Activated CD8-positive, alpha-beta T cell treated with anti-CD3 and anti-CD28 coated beads for 36 hours (primary cell): ENCODE measurements at places on chromosomes 13 and 19. TPM values are rescaled to one million over a fixed set of nuclear protein-coding genes. Genes with fewer than 3 reads are reported as not detected.

GRCh38 chr13:53782488-53782961 lies 753.9 kb downstream of the OLFM4 start:
- DNase-seq = peak; percentile 3

GRCh38 chr13:23547000-23547590 lies 23.1 kb upstream of the TNFRSF19 start:
- DNase-seq = no peak

ATP4A gene
- not detected for total RNA-seq

ITPKC gene
- 4.8 TPM for total RNA-seq

- no peak for DNase-seq
Observed at GRCh38 chr19:38287604-38288003, 16.4 kb upstream of the C19orf33 start.

DNA sequence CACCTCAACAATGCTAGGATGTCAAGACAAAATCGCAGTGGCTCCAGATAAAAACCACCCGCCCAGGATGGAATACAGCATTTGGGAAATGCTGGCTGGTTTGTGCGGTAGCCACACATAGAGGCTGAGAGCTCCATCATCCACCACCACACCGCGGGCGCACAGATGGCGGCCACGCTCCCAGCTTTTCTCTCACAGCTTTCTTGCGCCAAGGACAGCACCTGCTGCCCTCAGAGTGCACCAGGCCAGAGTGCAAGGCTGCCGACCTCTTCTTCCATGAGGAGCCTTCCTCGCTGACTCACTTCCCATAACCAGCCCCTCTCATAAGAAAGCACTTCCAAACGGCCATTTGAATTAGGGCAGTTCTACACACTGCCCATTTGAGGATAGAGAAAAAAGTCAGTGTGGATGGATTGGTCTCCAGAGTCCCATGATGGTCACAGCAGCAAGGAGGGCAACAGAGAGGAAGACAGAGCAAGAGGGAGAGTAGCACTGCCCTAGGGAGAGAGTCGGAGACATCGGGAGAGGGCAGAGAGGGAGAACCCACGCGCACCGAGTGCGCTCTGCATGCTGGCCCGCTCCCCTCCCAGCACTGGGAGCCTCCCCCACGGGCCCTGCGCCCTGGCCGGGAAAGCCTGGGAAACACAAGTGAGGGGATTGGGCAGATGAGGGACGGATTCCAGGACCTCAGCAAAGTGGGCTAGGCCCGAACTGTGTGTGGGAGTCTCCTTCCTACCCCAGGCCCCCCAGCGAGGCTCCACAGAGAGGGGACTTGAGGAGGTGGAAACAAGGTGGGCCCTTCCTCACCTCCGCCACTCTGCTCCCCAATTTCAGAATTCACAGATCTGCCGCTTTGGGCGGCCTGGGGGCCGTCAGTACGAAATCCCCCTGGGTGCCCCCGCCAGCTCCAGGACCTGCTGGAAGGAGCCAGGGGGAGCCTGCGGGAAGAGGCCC lies 156.9 kb downstream of the USP12 start:
- no peak for DNase-seq

GRCh38 chr13:21309542-21310172 lies 133.2 kb downstream of the MRPL57 start:
- DNase-seq = no peak

PEG3 gene
- 0.09 TPM for total RNA-seq

TUBA3C gene
- total RNA-seq = not detected

DNA sequence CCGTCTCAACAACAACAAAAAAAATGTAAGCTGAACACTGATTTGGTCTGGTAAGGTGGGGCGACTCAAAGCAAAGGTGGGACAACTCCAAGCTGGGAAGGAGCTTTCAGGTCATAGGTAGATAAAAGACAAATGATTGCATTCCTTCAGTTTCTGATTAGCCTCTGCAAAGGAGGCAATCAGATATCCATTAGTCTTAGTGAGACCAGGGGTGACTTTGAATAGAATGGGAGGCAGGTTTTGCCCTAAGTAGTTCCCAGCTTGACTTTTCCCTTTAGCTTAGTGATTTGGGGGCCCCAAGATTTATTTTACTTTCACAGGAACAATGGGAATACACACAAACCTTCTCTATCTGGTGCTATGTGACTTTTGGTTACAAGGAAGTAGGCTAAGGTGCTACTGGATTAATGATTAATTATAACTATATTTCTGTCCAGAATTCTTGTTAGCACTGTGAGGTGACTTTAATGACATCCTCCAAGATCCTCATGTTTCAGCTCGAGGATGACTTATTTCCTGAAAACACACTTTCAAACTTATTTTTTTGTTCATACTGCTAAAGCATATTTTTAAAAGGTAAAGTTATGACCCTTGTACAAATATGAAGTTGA lies 10.6 kb upstream of the MTRF1 start:
- DNase-seq = no peak

DNA sequence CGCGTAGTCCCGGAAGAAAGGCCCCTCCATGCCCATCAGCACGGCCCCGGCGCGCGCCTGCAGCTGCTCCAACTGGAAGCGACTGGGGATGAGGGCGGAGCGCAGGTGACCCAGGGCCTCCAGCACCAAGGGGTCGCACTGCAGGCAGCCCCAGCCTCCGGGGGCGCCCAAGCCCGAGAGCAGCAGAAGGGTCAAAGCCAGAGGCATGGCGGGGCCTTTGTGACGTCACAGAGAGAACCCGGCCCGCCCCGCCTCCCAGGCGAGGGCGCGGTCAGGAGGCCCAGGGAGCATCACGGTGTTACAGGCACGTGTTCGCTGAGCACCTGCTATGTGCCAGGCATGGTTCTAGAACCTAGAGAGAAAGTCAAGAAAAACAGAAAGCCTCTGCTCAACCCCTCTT lies at the start of gene IZUMO2:
TSS of gene IZUMO2 (minus strand) at position 294 of the 400 bp plus-strand sequence. CDS start at position 207, 87 bp downstream.
- DNase-seq = peak; percentile 15

GRCh38 chr19:54343868-54344267 lies 4.9 kb upstream of the LILRA4 start:
- no peak for DNase-seq

PROZ gene
- total RNA-seq = not detected

GRCh38 chr13:38850868-38851626 lies 139.6 kb downstream of the STOML3 start:
- DNase-seq = no peak

TUBB4A gene
- total RNA-seq = 10.6 TPM

- DNase-seq = no peak
Observed at GRCh38 chr19:21705393-21705792, 62.0 kb downstream of the ZNF100 start.

GRCh38 chr19:4962085-4962619 lies 6.8 kb upstream of the KDM4B start:
- DNase-seq = no peak

DNA sequence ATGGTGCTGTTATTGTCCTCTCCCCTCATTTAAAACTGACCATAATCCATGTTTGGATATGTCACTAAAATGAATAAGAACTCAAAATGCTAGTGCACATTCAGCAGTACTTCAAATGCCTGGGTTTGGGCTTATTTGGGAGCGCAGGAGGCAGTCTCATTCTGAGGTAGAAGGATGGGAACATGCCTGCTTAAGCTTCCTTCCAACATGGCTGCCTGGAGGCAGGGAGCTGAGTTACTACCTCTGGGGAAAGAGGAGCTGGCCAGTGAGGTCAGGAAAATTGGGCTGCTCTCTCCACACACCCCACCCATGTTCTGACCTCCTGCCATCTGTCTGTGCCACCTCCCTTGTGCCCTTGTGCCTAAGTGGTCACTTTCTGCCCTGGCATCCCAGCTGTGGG lies 85.7 kb downstream of the PTPRS start:
- DNase-seq = no peak

- DNase-seq = peak; percentile 40
Observed at GRCh38 chr13:49421391-49421790, 22.5 kb downstream of the CAB39L start.

- no peak for DNase-seq
Observed at GRCh38 chr13:98072476-98072875, 70.4 kb upstream of the FARP1 start.

- DNase-seq = no peak
Observed at GRCh38 chr19:49119411-49120324, at the start of gene PPFIA3. Gene PPFIA3, plus strand, starts transcription at chr19:49119544. Its CDS starts 8,330 bp downstream, at chr19:49127874.

DNA sequence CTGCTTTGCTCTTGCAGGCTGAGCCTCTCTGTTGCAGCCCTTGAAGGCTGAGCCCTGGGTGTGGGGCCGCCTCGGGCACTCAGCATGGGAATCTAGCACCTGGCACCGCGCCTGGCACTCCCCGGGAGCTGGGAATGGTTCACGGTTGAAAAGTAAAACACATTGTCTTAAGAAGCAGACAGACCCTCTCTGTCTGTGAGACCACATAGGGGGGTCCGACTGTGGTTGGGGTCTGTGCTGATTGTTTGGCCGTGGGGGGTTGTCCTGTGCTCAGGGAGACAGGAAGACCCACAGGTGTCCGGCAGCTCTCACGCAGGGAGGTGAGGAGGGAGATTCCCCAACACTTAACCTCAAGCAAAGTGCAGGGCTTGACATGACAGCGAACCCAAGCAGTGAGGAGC lies 64.8 kb downstream of the SOX1 start:
- no peak for DNase-seq

DNA sequence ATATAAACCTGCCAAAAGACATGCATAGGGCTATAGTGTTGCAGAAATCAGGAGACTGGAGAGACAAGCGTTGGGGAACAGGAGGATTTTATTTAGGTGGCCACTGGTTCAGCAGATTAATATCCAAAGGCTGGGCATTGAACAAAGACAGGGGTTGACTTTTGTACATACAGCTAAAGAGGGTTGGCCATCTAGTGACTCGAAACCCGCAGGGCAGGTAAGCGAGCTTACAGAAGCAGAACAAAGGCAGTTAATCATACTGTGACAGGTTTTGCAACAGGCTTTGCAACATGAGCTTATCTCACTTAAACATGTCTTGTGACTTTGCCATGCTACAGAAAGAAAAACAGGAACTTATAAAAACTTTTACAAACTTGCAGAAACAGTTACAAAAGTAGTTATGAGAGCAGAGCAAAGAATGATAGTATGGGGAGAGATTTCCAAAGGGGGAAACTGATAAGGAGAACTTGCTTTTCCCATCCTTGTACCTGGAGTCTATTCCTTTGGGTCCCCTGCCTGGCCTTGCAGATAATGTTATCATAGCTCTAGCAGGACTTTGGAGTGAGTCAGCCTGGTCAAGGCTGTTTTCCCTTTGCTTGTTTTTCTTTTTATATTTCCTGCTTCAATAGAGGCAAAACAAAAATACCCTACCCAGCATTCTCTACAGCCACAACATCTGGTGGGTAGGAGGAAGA lies 234.2 kb downstream of the PCDH17 start:
- no peak for DNase-seq

DNA sequence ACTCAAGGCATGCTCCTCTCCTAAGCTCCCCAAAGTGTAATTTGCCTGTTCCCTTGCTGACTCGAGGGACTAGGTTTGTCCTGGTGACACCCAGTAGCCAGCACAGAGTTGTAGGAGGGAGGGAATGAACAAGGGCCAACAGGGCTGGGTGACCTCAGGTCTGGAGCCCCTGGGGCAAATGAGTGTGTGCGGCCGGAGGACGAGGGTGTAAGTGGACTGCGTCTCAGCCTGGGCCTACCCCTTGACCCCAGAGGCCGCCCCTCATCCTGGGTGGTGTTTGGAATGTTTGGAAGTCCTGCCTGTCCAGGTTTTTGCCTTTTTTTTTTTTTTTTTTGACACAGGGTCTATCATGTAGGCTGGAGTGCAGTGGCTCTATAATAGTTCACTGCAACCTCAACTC lies 1.3 kb upstream of the ZNF653 start:
- no peak for DNase-seq
